Breast epithelium (tissue), 4 donors: ENCODE measurements at places on chromosomes 11 and 22. TPM values are rescaled to one million over a fixed set of nuclear protein-coding genes. Genes with fewer than 3 reads are reported as not detected.
A peak's percentile ranks its signal among the peaks of the same experiment; 100 is the strongest.

DNA sequence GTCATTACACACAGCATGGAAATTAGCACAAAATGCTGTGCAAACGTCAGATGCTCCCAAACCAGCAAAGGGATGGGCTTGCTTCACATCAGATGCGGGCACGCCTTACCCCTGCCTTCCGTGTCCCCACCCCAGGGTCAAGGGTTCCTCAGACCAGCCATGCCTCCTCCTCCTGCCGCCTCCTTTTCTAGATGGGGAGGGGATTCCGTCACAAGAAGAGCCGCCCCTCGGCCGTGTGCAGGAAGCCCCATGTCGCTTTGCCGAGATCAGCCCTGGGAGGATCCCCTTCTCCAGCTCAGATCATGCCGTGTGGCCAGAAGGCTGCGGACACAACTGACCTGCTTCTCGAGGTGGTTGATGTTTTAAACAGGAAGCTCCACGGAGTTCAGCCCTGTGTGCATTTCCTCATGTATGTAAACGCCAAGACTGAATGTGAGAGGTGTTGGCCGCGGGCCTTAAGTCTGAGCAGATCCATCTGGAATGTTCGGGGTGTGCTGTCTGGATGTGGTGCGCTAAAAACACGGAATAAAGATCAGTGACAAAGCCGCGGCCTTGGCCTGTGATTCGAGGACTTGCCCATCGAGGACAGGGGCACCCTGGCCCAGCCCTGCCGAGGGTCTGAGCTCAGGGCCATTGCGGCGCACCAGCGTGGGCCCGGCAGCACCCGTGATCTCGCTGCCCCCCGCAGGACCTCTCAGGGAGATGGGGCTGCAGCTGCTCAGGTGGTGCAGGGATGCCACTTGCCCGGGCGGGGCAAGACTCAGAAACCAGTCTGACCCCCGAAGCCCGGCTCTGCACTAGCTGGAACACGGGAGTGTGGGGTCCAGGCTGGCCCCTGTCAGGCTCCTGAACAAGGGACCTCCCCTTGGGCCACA is 412.9 kb downstream of the TBC1D22A start:
- peak; percentile 47 for DNase-seq
- no peaks in the 10 kb centered on the region for H3K36me3 ChIP-seq
- no peak overlapping the region for H3K4me3 ChIP-seq

GRCh38 chr22:35459423-35459894 is 59.5 kb downstream of the MCM5 start:
- no peak overlapping the region for H3K27ac ChIP-seq
- no peaks in the 10 kb centered on the region for H3K27me3 ChIP-seq
- no peak overlapping the region for H3K4me3 ChIP-seq
- DNase-seq = no peak

- no peaks in the 10 kb centered on the region for H3K4me1 ChIP-seq
- DNase-seq = no peak
Measured at GRCh38 chr11:67384851-67385366, 6.9 kb upstream of the RAD9A start.

GRCh38 chr22:42642806-42643633 is 2.6 kb upstream of the ATP5MGL start:
- no peaks in the 10 kb centered on the region for H3K27me3 ChIP-seq
- H3K4me1 ChIP-seq = peaks cover 29% of the 10 kb centered on the region
- peak overlapping the region; percentile 88 for H3K27ac ChIP-seq
- DNase-seq = no peak

GRCh38 chr11:32870676-32871075 is 21.9 kb upstream of the QSER1 start:
- H3K27me3 ChIP-seq = no peaks in the 10 kb centered on the region
- H3K27ac ChIP-seq = no peak overlapping the region
- no peak overlapping the region for H3K4me3 ChIP-seq
- H3K36me3 ChIP-seq = no peaks in the 10 kb centered on the region
- H3K4me1 ChIP-seq = no peaks in the 10 kb centered on the region

DNA sequence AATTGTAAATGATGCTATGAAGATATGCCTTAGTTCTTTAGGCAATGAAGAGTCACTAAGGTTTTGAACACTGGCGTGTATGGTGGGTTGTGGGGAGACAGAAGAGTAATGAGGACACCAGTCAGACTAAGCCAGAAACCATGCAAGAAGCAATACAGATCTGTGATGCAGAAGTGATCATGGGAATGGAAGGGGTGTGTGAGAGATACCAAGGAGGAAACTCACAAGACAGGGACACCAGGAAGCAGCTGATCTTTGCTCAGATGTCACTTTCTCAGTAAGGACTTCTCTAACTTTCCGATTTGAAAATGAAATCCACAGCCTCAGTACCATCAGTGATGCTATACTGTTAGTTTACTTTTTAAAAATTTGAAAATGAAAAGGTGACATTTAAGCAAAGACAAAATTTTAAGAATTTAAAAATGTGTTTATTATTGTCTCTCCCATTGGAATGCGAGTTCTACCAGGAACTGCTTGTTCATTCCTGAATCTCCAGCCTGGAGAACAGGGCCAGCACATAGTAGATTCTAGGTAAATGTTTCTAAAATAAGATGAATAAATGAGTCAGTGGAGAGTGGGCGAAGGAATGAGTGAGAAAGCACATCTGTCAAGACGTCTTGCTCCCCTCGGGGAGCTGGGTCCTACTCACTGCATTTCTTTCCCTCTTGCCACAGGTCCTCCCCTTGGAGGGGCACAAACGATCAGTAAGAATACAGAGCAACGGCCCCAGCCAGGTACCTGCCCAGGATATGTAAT is 60.4 kb downstream of the KCNJ1 start:
- H3K27me3 ChIP-seq = no peaks in the 10 kb centered on the region
- H3K27ac ChIP-seq = no peak overlapping the region
- H3K36me3 ChIP-seq = no peaks in the 10 kb centered on the region
- no peak for DNase-seq
- H3K4me1 ChIP-seq = no peaks in the 10 kb centered on the region

DNA sequence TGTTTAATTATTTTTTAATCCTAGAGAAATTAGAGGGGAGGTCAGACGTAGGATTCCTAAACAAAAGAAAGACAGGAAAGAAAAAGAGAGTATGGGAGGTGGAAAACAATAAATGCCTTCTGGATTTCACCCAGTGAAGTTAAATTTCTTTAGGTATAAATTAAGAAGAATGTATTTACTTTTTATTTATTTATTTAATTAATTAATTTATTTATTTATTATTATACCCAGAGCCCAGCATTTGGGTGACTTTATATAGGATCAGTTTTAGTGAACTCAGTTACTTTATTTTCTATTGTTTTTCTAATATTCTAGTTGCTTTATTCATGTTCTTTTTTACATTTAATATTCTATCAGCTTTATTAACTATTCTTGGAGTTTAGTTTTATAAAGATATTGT is 551.8 kb downstream of the LUZP2 start:
- no peak for DNase-seq
- H3K36me3 ChIP-seq = no peaks in the 10 kb centered on the region
- no peak overlapping the region for H3K4me3 ChIP-seq

Gene VEGFB
- 223 TPM for total RNA-seq

Gene RDX
- total RNA-seq = 88.7 TPM

Gene NXPE1
- 1.3 TPM for total RNA-seq

Gene PGR
- 36.0 TPM for total RNA-seq

Gene ARHGEF17
- 38.2 TPM for total RNA-seq
